GM18507 (cell line): ENCODE measurements at places on chromosomes 1 and 21.

GRCh38 chr21:36750576-36750959 is 51.7 kb downstream of the SIM2 start:
- no peak for DNase-seq

- DNase-seq = no peak
Observed at GRCh38 chr1:202628646-202629215, 81.5 kb downstream of the SYT2 start.

DNA sequence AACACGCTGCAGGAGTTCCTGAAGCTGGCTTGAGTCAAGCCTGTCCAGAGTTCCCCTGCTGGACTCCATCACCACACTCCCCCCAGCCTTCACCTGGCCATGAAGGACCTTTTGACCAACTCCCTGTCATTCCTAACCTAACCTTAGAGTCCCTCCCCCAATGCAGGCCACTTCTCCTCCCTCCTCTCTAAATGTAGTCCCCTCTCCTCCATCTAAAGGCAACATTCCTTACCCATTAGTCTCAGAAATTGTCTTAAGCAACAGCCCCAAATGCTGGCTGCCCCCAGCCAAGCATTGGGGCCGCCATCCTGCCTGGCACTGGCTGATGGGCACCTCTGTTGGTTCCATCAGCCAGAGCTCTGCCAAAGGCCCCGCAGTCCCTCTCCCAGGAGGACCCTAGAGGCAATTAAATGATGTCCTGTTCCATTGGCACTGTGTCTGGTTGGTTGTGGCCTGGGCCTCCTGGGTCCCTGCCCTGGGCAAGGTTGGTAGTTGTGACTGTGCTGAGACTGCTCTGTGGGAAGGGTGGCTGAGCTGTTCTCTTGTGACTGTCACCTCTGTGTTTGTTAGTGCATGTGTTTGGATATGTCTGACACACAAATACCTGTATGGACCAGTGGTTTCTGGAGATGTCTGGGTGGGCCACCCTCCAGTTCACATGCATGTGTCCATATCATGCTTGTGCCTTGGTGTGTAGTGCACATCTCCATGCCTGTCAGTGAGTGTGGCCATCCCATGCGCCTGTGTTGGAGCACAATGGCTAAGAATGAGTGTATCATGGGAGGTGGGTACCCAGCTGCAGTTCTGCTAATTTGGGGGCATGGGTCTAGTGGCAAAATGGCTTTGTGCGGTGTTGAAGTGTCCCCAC is 1.4 kb downstream of the SH3BGRL3 start:
- no peak for DNase-seq

DNA sequence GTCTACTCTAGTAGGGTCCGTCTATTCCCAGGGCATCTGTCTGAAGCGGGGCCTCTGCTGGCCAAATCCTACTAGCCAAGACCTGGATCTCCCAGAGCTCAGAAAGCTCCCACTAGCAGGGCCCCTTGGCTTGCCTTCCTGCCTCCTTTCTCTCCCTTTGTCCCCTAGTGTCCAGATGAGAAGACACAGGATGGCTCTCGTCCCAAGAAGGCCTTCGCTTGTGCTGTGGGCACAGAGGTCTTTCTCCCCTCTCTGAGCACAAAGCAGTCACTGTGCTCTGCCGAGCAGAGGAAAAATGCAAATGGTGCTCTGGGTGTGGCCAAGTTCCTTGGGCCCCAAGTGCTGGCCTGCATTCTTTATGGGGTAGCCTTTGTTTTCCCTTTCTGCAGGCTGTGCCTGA is 13.0 kb upstream of the GPR137B start:
- no peak for DNase-seq

GRCh38 chr1:20083178-20083944 is 13.4 kb downstream of the PLA2G5 start:
- no peak for DNase-seq

GRCh38 chr21:30718239-30718909 is at the start of gene KRTAP21-3:
KRTAP21-3 (minus strand) TSS chr21:30718777; CDS start chr21:30718759, 18 bp downstream.
- DNase-seq = no peak

DNA sequence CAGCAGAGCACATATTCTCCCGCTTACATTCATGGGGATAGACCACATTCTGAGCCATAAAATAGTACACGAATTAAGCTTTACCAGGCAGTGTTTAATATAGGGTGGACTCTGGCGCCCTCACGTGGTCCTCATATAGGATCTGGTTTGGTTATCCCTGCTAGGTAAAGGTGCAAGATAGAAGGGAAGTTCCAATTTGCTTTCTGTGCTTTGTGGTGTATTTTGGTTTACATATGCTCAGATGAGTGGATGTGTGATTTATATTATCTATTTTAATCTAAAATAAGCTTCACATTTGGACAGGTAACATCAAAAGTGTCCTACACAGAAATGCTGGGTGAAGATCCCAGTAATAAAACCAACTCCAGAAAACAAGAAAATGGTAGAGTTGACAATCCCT is 3.6 kb downstream of the CR1 start:
- peak; percentile 20 for DNase-seq

DNA sequence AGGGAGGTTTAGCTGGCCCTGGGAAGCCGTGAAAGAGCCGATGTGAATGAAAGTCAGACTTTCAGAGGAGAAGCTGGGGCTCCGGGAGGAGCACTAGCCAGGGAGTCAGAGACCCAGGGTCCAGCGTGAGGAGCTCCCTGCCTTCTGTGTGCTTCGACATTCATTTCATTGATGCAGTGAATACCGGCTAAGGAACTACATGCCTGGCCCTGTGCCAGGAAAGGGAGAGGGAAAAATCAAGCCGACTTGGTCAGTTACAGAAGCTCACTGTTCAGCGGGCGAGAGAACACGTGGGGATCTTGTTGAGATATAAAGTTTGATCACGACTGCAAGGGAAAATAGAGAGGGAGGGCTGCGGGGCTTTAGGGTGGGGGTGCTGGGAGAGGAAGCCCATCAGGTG is 76.7 kb upstream of the RUNX3 start:
- DNase-seq = no peak

GRCh38 chr1:12711536-12711935 is 4.4 kb upstream of the AADACL3 start:
- no peak for DNase-seq

DNA sequence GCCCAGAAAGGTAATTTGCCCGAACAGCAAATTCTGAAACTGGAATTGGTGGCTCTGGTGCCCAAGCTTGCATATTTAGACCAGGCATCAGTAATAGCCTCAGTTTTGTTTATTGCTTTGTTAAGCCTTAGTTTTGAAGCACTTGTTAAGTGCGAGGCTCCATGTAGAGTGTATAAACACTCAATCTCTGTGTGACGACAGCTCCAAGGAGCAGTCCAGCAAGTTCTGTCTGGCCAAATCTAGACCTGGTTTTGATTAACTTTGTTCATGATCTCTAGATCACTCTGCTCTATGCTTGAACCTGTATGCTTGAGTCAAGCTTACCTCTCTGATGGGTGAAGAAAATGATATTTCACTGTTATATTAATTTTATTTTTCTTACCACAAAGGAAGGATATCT is 37.4 kb downstream of the DOP1B start:
- no peak for DNase-seq

- no peak for DNase-seq
Observed at GRCh38 chr1:63893976-63894375, 120.2 kb downstream of the ROR1 start.

DNA sequence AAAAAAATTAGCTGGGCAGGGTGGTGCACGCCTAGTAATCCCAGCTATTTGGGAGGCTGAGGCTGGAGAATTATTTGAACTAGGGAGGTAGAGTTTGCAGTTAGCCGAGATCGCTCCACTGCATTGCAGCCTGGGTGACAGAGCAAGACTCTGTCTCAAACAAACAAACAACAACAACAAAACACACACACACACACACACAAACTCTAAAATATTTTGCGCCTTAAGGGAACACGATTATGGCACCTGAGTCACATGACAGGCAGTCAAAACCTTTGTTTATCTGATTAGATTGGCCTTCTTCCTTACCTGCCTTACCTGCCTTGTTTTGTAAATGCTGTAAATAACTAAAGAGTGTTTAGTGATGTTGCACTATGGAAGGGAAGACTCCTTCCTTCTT is 20.6 kb upstream of the WNT2B start:
- DNase-seq = no peak

GRCh38 chr21:44975720-44976555 is 36.1 kb downstream of the SLX9 start:
- no peak for DNase-seq

- DNase-seq = no peak
Observed at GRCh38 chr1:239322369-239322768, 64.0 kb upstream of the CHRM3 start.

DNA sequence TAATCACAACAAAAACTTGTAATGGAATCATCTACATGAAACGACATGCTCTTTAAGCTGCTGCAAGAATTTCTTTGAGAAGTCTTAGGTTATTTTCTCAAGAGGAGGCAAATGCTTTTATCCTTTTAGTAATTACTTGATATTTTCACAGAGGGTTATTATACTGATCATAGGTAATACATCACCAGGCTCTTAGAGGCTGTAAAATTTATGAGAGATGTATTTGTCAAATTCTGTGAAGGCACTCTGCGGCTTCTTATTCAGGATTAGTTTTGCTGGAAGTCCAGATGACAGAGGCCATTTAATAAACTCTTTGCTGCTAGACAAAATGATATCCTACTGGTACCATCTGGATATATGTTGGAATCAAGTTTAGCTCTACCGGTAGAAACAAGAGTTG is 624.3 kb upstream of the BRINP3 start:
- DNase-seq = no peak

- DNase-seq = no peak
Observed at GRCh38 chr1:19684677-19685076, 20.0 kb downstream of the HTR6 start.

- DNase-seq = no peak
Observed at GRCh38 chr1:7135493-7135892, 350.2 kb downstream of the CAMTA1 start.

- peak; percentile 64 for DNase-seq
Observed at GRCh38 chr1:160083968-160084770, 2.8 kb downstream of the KCNJ9 start.

GRCh38 chr1:24253571-24253970 is 65.6 kb upstream of the GRHL3 start:
- no peak for DNase-seq

DNA sequence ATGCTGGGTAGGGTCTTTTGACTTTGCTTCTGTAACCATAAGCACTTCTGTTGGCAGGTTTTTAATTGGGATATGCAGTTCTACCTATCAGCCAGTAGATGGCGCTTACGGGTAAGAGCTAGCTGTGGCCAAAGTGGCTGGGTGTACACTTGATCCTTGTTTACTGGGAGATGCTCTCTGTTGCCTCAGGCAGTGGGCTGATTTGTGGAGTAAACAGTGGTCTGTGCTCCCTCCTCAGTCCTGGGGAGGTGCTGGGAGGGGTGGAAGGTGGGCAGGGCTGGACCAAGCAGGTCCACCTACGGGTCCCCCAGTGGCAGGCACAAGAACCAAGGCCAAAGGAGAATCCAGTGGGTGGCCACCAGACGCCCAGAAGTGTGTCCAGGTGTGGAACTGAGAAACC is 43.4 kb downstream of the RALGPS2 start:
- DNase-seq = no peak

DNA sequence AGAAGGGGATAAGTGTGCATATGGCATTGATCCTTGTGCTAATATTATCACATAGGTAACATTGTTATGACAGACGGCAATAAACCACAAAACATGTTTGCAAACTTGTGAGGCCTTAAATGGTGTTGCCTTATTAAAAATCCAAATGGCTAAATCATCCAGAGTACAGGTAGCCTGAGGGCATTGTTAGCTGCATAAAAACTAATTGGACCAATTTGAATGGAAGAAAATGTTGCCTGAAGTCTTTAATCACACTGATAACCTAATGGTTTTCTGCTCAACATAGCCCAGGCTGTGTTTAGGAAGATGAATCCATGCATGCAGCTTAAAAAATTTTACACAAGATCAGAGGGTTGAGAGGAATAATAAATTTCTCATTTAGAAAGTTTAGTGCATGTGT is 19.4 kb upstream of the LRRC53 start:
- no peak for DNase-seq

GRCh38 chr21:27631471-27631870 is 664.6 kb upstream of the ADAMTS5 start:
- no peak for DNase-seq

GRCh38 chr1:223224465-223224864 is 81.4 kb upstream of the TLR5 start:
- no peak for DNase-seq

DNA sequence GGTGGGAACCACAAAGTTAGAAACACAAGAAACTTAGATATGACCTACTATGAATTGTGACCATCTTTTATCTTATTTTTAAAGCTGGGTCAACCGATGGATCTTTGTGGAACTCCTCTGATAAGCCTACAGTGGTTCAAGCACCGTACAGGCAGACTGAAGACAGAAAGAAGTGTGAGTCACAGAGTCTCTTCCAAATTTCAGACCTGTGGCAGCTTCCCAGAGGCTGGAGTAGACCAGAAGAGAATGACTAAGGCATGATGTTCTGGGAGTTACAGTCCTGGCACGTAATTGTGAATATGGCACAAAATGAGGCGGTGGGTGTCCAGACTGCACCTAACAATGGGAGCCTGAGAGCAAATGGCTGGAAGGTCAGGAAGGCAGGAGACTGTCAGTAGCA is 70.0 kb downstream of the LMO4 start:
- no peak for DNase-seq

DNA sequence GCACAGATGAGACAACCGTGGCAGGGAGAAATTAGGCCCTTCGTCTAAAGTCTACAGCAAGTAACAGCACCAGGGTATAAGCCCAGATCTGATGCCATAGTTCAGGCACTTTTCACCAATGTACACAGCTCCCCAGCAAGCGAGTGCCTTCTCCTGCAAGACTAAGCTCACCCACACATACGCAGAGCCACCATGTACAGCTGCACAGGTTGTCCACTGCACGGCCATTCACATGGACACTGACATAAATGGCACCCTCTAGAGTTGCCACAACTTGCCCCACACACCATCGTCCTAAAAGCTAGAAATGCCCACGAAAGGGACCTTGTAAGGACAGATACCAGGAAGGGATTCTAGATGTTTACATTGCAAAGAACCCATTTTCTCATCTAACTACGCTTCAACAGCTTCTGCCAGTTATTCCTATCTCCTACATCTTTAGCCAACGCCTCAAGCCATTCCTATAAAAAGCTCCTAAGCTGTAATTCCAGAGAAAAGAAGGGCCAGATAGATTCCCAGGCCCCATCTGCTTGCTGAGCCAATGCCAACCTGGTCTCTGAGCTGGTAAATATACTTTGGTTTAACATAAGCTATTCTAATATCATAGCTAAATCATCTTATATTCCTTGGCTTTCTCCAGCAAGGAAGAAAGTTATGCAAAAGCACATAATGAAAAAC is 174.0 kb upstream of the KAZN start:
- no peak for DNase-seq

GRCh38 chr1:23908453-23909341 is 4.5 kb downstream of the CNR2 start:
- DNase-seq = no peak

GRCh38 chr1:206646504-206646903 is 11.2 kb downstream of the DYRK3 start:
- no peak for DNase-seq

GRCh38 chr21:17119466-17120297 is 393.2 kb upstream of the CXADR start:
- DNase-seq = no peak

DNA sequence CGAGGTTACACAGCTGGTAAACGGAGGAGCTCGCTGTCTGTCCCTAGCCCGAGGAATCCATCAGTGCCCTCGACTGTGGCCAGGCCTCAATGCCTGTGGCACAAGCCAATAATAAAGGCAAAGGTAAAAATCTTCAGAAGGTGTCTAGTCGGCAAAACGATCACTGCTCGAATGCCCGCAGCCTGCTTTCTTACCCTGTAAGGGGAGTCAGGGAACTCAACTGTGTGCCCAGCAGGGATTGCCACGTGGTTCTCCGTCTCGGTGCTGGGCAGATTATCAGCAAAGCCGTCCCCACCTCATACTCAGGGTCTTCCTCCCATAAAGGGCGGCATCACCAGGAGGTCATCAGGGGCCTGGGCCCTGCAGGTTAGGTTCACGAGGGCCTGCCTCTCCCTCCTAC is 103.4 kb downstream of the PAX7 start:
- DNase-seq = no peak
